ENCODE measurements at places on chromosomes 4 and X. TPM values are rescaled to one million over a fixed set of nuclear protein-coding genes. Genes with fewer than 3 reads are reported as not detected.

The SMAD1 gene
- 47.6 TPM for total RNA-seq

The ART3 gene
- not detected for total RNA-seq

The IDS gene
- total RNA-seq = 32.1 TPM

The EDA gene
- total RNA-seq = 0.73 TPM

The FABP2 gene
- total RNA-seq = not detected

The RPL10 gene
- total RNA-seq = 5,394 TPM

The NHSL2 gene
- total RNA-seq = 19.8 TPM

The SLITRK2 gene
- not detected for total RNA-seq

The FOXO4 gene
- 7.8 TPM for total RNA-seq

The CXCL6 gene
- 3.5 TPM for total RNA-seq

The NAP1L2 gene
- 3.1 TPM for total RNA-seq

The STAP1 gene
- total RNA-seq = not detected

The SUPT20HL2 gene
- not detected for total RNA-seq

The ELF4 gene
- 9.7 TPM for total RNA-seq

The YY2 gene
- total RNA-seq = 2.8 TPM

The TMEM31 gene
- total RNA-seq = not detected

The CACNA1F gene
- total RNA-seq = under 0.01 TPM

The SPACA5B gene
- not detected for total RNA-seq

The BEX5 gene
- total RNA-seq = not detected

The IL13RA1 gene
- 65.7 TPM for total RNA-seq

The IDH3G gene
- 62.4 TPM for total RNA-seq

The CSAG2 gene
- not detected for total RNA-seq

The RENBP gene
- 1.5 TPM for total RNA-seq

The SPANXA1 gene
- total RNA-seq = not detected

The HSPA4L gene
- 24.8 TPM for total RNA-seq

The ERVMER34-1 gene
- total RNA-seq = not detected

The SOX3 gene
- 0.15 TPM for total RNA-seq

The TNIP3 gene
- total RNA-seq = 0.17 TPM

The SPANXN4 gene
- total RNA-seq = not detected

The GPR82 gene
- not detected for total RNA-seq

The EXOC1L gene
- total RNA-seq = not detected

The PPARGC1A gene
- total RNA-seq = 1.5 TPM

The ARX gene
- not detected for total RNA-seq

The SPATA18 gene
- 44.8 TPM for total RNA-seq

The DNAAF6 gene
- total RNA-seq = not detected

The USO1 gene
- total RNA-seq = 124 TPM

The ODAPH gene
- total RNA-seq = not detected

The IL2 gene
- total RNA-seq = not detected

The NPY5R gene
- not detected for total RNA-seq

The GAGE12F gene
- not detected for total RNA-seq

The TAF9B gene
- 43.1 TPM for total RNA-seq

The NAT8L gene
- total RNA-seq = 0.17 TPM

The CITED1 gene
- not detected for total RNA-seq

The XAGE1A gene
- total RNA-seq = not detected

The LPAR4 gene
- 0.58 TPM for total RNA-seq

All from smooth muscle cell of trachea (primary cell).